ENCODE measurements at places on chromosomes 7 and 10.

GRCh38 chr7:39367451-39367850 lies 198.8 kb upstream of the YAE1 start:
- DNase-seq: no peak

DNA sequence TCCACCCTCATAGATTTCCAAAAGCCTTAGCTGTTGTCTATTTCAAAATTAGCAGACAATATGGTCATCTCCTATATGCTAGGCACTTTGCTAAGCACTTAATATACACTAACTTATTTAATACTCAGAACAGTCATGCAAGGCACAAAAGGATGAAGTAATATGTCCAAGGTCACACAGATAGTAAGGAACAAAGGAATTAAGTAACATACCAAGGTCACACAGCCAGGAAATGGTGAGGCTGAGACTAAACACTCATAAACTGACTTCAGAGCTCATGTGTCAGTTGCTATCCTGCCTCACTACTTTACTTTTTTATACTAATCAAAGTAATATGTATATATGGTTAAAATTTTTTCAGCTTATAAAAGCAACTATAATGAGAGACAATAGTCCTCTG lies 23.6 kb upstream of the HIBADH start:
- no peak for DNase-seq

DNA sequence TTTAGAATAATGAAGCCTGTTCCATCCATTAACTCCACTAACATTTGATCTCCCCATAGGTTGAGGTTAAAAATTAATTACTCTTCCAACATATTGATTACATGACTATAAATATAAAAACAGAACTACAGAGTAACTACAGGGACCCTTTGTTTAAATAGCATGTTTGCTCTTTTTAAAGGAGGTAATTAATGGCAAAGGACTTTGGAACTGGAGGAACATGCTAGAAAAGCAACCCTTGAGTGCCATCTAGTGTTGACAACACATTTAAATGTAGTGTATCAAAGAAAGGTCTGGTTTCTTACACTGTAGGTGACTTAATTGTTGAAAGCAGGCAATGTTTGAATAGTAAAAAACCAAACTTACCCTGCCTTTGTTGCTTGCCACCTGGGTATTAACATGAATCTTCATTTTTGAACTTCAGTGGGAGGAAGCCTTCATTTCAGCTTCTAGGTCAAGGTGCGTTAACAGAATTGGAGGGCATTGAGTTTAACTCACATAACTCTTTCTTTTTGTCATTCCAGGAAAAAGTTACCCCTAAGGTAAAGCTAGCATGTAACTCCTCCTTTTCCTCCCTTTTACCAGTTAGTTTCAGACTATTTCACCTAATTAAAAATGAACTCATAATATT lies 52.6 kb upstream of the CAPZA2 start:
- no peak for DNase-seq

GRCh38 chr10:22737587-22737986 lies 23.2 kb upstream of the PIP4K2A start:
- DNase-seq: no peak

- DNase-seq: no peak
These were observed 2.5 kb downstream of the ASB13 start for GRCh38 chr10:5663692-5664427.
